Myocyte (in vitro differentiated cells): ENCODE measurements at places on chromosomes 2 and 18. TPM values are rescaled to one million over a fixed set of nuclear protein-coding genes. Genes with fewer than 3 reads are reported as not detected.

DNA sequence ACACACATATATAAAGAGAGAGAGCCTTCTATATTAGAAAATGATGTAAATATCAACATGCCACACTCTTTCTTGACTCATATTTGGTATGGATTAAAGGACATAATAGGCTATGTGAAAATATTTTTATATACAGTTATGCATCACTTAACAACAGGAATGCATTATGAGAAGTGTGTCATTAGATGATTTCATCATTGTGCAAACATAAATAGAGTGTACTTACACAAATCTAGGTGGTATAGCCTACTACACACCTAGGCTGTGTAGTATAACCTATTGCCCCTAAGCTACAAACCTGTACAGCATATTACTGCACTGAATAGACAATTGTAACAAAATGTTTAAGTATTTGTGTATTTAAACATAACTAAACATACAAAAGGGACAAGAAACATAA, 354.8 kb upstream of the CNTNAP5 start:
- no peak for DNase-seq

DNA sequence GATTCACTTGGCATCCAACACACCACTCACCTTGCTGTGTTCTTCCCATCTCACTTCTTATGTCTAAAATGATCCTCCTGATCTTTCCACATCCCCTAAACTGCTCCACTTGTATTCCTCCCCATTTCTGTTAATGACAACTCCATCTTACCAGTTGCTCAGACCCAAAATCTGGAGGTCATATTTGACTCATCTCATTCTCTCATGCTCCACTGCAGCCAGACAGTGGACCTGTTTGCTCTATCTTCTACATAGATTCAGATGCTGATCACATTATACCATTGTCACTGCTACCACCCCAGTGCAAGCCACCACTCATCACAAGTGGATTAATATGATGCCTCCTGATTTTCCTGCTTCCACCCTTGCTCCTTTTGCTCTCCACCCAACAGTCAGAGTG, 7.9 kb upstream of the NABP1 start:
- no peak for DNase-seq

The TMEM37 gene
- total RNA-seq = not detected in 2 replicates

GRCh38 chr2:9889812-9890261, 46.6 kb downstream of the TAF1B start:
- peak; percentile 10 for DNase-seq

GRCh38 chr2:25566694-25567093, 106.7 kb downstream of the DTNB start:
- DNase-seq = no peak

The NABP1 gene
- total RNA-seq = 30.8 and 46.9 TPM in 2 replicates

The PIAS2 gene
- total RNA-seq = 38.5 and 38.9 TPM in 2 replicates

GRCh38 chr18:49597157-49597931, 35.5 kb downstream of the LIPG start:
- DNase-seq = peak; percentile 59

DNA sequence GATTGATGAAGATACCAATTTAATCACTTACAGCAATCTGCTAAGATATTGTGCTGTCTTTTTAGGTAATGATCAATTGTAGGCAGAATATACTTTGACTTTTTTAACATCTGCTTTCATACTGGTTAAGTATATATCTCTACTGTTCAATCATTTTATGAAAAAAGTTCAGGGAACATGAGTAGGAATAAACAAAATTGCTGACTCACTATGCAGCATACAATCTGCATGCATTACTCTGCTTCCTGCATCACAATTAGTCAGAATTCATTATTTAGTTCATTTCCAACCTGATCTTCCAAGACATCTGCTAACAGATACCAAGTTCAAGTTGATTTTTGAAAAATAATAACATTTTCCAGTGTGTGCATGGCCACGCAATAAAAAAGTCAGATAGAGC, 1430.4 kb upstream of the LRRTM1 start:
- DNase-seq = no peak

The POTEJ gene
- total RNA-seq = not detected in 2 replicates

The SERPINB7 gene
- total RNA-seq = 4.5 and 6.4 TPM in 2 replicates

DNA sequence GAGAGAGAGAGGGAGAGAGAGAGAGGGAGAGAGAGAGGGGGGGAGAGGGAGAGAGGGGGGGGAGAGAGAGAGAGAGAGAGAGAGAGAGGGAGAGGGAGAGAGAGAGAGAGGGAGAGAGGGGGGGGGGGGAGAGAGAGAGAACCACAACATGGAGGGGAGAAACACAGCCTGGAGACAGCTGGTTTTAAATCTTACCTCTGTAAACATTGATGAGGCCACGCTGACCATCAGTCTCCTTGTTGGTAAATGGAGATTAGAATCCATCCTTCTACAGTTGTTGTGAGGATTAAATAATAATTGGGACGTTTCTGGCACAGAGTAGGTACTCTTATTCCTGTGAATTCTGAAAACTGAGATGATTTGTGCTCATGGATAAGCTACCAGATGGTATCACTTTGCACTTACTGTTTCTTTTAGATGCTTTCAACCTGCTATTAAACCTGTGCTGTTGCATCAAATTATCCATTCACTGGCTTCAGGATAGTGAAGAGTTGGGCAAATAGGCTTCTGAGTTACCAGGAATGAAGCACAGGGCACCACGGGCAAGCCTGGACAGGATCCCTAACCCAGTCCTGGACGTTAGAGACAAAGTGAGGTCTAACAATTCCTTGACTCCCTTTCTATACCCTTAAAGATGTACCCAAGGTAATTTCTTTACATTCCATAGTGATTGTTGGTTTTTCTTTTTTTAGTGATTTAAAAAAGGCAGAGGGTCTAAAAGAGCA, 318.1 kb downstream of the ZNF521 start:
- DNase-seq = peak; percentile 14

The FAM228A gene
- not detected in 2 replicates for total RNA-seq

DNA sequence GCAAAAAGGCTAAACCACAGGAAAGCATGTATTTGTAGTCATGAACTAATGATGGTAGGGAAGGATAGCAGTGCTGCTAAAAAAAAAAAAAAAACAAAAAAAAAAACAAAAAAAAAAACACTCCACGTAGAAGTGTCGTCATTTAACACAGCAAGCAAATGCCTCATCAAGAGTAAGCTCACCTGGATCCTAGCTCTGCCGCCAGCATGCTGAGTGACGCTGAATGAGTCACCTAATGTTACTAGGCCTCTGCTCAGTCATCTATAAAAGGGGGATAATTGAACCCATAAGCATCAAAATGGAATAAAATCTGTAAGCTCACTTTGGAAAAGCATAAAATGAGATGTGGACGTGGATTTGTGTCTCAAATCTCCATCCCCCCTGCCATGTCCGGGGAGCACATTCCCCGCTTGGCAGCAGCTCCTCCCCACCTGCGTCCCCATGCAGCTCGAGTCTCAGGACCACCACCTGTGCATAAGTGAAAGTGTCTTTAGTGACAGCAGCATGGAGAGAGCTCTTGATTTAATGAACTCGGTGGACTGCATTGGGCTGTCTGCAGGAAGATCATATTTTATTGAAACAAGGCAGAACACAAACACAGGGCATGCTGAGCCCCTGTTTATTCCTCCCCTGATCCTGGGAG, 427.5 kb downstream of the LRATD1 start:
- DNase-seq = no peak

- DNase-seq = no peak
Observed at GRCh38 chr18:63199743-63200241, 119.8 kb downstream of the BCL2 start.

GRCh38 chr2:31038385-31038784, 99.9 kb downstream of the GALNT14 start:
- DNase-seq = no peak

GRCh38 chr2:3185256-3185655, 192.4 kb downstream of the EIPR1 start:
- DNase-seq = no peak

GRCh38 chr2:43435746-43436145, 160.1 kb downstream of the THADA start:
- no peak for DNase-seq

DNA sequence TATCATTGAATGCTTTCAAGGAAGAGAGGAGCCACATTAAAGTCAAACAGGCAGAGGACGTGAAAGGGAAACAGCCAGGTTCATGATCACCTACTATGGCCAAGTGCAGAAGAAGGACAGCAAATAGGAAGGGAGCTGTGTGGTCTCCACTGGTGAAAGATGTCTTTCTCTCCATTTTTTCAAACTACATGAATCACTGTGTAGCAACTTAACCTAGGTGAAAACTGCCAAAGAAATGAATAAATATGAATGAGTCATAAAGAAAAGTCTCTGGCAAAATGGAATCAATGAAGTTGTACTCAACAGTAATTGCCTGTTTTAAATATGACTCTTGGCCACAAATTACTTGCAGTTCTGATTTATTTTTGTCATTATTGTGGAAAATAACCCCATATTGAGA, 452.6 kb upstream of the PKDCC start:
- no peak for DNase-seq

DNA sequence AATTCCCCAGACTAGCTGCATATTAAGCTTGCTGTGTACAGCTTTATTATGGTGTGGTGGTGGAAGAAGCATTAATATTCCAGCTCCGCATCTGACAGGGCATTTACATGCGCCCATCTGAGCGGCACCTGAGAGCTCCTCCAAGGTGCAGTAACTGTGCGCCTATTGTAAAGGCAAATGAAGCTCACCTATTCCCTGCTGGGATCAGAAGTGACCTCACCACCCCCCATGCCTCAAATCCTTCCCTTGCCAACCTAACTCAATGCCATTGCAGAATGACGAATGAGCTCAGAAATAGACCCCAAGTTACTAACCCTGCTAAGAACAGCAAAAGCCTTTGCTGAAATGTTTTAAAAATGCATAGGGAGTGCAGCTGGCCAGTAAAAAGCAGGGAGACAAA, 14.3 kb downstream of the BCL11A start:
- no peak for DNase-seq

GRCh38 chr2:38602136-38602731, 494 bp downstream of the HNRNPLL start:
- DNase-seq = no peak

GRCh38 chr2:218894151-218894879, 13.7 kb downstream of the WNT10A start:
- DNase-seq = peak; percentile 71

DNA sequence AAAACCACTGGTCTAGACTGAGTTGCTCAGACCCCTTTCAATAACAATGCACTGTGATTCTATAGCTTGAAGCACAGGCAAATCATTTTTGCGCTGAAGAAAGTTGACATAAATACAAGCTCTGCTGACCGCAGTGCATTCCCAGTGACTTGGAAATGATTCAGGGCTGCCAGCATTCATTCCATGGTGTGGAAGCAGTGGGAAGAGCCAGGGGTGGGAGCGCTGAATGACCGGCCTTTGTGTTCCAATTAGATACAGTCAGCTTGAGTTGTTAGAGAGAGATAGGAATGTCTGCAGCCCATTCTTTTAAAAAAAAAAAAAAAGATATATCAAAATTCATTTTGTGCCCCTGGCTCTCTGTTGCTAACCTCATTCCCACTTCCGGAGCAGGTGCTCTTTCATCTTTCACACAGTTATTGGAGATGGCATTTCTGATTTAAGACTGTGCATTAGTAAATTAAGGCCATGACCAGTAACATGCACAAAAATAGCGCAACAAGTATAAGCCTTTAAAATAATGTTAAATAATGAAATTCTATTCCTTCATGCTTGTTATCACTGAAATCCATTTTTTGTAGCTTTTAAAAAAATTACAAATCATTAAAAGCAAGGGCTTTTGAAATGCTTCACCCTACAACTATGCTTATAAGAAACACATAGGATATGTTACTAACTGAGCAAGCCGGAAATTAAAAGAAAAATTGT, 59.4 kb upstream of the CTLA4 start:
- peak; percentile 96 for DNase-seq

- peak; percentile 47 for DNase-seq
Observed at GRCh38 chr2:241506793-241507429, 1.5 kb downstream of the STK25 start.

The UGT1A4 gene
- total RNA-seq = not detected in 2 replicates

DNA sequence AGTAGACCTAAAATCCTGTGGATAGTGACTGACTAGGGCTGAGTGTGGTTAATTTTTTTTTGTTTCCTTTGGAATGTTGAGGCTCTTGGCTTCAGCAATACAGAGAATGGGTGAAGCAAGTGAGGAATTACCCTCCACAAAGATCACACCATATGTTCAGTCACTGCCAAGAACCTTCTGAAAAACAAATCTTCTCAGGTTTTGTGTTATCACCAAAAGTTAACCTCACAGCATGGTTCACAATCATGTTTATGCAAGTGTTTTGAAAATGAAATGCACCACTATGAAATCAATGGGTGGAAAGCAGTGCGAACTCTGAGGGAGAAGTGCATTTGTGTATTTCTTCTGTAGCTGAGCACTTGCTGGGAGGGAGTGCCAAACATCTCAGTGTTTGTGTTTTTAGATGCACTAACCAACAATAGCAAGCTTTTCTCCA, 44.4 kb downstream of the SPATS2L start:
- no peak for DNase-seq

The NT5C1B gene
- not detected in 2 replicates for total RNA-seq

GRCh38 chr2:98348066-98348561, 1.9 kb downstream of the CNGA3 start:
- no peak for DNase-seq

GRCh38 chr2:69483024-69483423, 45.8 kb upstream of the NFU1 start:
- no peak for DNase-seq

The L3MBTL4 gene
- 0.05 TPM in 1 of 2 replicates, not detected in the other for total RNA-seq

The SLC40A1 gene
- 35.1 and 51.9 TPM in 2 replicates for total RNA-seq

- no peak for DNase-seq
Observed at GRCh38 chr18:30828700-30829099, 213.8 kb downstream of the DSC3 start.

GRCh38 chr2:207617011-207617671, 8.1 kb downstream of the METTL21A start:
- peak; percentile 56 for DNase-seq

- DNase-seq = peak; percentile 77
Observed at GRCh38 chr2:54770211-54770610, 46.7 kb downstream of the EML6 start.

GRCh38 chr2:237693291-237693994, 66.1 kb downstream of the LRRFIP1 start:
- DNase-seq = no peak

The MALL gene
- total RNA-seq = 0.16 TPM in 1 of 2 replicates, not detected in the other

- no peak for DNase-seq
Observed at GRCh38 chr2:10610213-10610910, 79.4 kb downstream of the NOL10 start.

The SERPINB11 gene
- total RNA-seq = not detected in 2 replicates

The PHOSPHO2 gene
- total RNA-seq = 4.5 and 4.8 TPM in 2 replicates

The NAB1 gene
- total RNA-seq = 35.2 and 43.7 TPM in 2 replicates

GRCh38 chr2:88329815-88330603, 122.5 kb downstream of the FOXI3 start:
- peak; percentile 32 for DNase-seq

- no peak for DNase-seq
Observed at GRCh38 chr2:96437512-96437911, 67.6 kb downstream of the NEURL3 start.

The ZNF521 gene
- total RNA-seq = 27.2 and 40.5 TPM in 2 replicates

The DNAH7 gene
- 0.80 and 1.4 TPM in 2 replicates for total RNA-seq

The CDCA7 gene
- total RNA-seq = 0.16 and 0.70 TPM in 2 replicates

GRCh38 chr2:60707750-60708371, 48.2 kb upstream of the PAPOLG start:
- peak; percentile 58 for DNase-seq

The EPG5 gene
- total RNA-seq = 31.8 and 33.3 TPM in 2 replicates

The CPO gene
- not detected in 2 replicates for total RNA-seq

GRCh38 chr2:46364797-46365457, 67.7 kb downstream of the EPAS1 start:
- peak; percentile 70 for DNase-seq
